ENCODE measurements at places on chromosomes 5 and 9. TPM values are rescaled to one million over a fixed set of nuclear protein-coding genes. Genes with fewer than 3 reads are reported as not detected.

The HNRNPH1 gene
- total RNA-seq: 250 TPM

The SPATA31D4 gene
- not detected for total RNA-seq

The SEPTIN8 gene
- 37.3 TPM for total RNA-seq

The SDHA gene
- 127 TPM for total RNA-seq

The CANX gene
- total RNA-seq: 400 TPM
